Stimulated activated CD4-positive, alpha-beta T cell treated with anti-CD3 and anti-CD28 coated beads, Interleukin-15, amount 100 ng/mL, for 1 hour (primary cell): ENCODE measurements at places on chromosomes 11 and 22.

GRCh38 chr11:94938095-94939055 is 35.0 kb downstream of the CWC15 start:
- no peak for DNase-seq

DNA sequence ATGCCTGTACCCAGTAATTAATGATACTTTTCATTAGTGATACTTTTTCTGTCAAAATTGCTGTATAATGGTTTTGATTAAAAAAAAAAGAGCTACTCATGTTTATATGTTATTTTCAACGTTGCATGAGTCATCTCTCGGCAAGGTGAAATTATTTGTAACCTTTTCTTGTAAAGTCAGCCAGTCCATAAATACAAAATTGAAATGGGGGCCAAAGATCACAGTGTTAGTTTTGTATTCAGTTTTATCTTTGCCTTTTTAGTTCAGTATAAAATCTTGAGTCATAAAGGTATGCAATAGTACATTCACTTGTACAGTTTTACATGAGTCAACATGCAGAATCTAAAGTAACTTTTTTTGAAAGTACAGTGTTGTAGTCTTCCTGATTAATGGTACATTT is 4.3 kb downstream of the ARHGEF12 start:
- DNase-seq = no peak

DNA sequence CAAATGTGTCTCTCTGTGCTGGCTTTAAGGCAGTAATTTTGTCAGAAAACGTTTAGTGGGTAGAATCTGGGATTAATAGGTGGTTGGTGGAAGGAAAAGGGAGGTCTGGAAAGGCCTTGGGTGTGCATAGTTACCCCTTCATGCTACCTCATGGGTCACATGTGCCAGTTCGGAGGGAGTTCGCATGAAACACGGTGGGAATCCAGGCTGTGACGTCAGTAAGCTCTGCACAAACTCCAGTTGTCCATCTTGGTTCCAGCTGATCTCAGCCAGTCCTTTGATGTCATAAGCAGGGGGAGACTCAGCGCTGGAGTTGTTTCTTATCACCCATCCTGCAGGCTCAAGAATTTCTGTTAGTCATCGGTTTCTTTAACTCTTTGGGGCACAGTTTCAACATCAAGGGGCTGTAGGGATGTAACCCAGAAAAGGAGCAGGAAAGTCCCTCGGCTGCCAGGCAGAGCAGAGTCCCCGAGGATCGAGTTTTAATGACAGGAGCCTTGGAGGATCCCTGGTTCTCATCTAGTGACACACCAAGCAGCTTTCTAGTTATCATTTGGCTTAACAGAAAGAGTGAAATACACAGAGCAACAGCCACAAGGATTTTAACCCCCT is 28.9 kb downstream of the MOV10L1 start:
- DNase-seq = no peak

DNA sequence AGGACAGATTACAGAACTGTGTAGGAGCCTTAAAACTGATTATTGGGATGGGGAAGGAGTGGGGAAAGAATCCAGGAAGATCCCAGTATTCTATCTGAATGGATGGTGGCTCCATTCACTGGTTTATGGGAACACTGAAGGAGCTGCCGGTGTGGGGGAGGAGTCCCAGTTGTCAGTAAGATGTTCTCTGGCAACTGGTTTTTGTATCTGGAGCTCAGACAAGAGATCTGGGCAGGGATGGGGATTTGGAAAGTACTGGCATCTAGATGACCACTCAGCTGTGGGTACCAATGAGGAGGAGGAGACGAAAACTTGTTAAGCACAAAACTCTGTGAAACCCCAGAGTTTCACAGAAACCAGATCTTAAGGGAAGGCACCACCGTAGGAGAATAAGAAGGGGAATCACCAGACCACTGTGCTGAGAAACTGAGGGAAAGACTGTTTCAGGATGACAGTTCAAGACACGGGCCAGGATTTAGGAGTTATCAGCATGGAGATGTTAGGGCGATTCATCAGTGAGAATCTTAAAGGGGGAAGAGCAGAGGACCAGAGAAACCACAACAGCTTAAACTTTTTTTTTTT is 28.1 kb downstream of the LDLRAD3 start:
- DNase-seq = no peak

- DNase-seq = no peak
Measured at GRCh38 chr11:26028393-26028911, 303.5 kb upstream of the ANO3 start.

GRCh38 chr22:47013861-47014635 is 251.6 kb downstream of the TBC1D22A start:
- DNase-seq = no peak

DNA sequence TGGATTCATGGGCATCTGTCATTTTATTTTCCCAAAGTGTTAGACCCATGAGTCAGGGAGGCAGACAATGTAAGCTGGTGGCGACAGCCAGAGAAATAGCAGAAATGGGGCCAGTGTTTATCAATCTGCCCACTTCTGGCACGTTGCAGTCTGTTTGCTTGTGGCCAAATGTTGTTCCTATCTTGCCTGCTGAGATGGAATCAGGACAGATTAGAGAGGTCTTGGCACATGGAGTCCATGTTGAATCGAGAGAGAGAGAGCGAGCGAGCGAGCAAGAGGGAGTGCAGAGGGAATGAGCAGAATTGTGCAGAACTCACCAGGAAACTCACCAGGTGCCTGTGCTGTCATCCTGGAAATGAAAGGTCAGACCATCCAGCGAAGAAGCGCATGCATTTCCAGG is 21.9 kb upstream of the PARVG start:
- DNase-seq = no peak

DNA sequence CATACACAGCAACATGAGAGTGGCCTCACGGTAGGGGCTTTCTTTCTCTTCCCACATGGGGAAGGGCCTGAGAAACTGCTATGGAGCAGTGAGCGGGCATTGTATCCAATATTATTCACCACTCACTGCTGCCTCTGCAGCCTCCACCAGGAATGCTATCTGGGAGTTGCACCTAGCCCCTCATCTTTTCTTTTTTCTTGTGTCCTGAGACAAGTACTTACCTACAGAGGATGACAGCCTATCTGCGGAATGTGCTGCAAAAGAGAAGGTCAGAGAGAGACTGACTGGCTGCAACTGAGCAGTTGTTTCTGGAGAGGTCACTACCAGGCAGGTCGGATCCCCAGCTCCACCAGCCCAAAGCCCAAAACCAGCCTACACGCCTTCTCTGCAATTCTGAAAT is 52.1 kb upstream of the HTATIP2 start:
- no peak for DNase-seq

DNA sequence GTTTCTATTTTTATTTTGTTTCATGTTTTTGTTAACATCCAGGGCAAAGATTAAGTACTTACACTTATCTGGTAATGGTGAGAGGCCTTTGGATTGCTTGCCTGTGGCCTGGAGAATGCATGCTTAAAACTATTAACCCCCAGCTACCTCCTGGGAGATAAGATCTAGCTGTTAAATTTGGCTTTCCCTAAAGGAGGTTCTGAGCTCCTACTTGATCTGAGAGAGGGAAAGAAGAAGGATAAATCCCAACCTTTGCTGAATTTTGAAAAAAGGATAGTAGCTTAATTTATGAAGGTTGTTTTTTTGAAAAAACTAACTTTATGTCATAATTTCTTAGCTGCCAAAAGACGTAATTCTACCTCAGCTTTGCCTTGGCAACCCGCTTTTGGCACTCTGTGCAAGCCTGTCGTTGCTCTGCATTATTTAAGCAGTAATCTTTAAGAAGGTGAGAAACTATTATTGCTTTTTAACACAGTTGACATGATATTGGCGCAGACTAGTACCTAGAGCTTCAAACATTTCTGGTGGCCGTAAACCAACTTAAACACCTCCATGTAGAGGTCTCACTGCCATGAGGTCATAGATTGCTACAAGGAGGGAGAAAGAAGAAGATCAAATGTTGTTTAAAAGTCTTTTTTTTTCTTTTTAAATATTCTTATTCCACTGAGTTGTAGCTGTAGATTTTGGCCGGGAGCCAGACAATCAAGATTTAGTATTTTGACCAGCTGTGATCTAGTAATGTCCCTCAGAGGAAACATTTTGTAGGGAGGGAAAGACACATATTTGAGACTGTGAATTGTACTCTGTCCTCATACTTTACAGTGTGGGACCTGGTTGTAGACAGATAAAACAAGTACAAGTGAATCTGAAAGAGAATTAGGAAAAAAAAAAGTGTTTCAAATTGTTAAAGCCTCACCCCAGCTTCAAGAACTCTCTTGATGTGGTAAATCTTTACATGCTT is 74.4 kb downstream of the WNT11 start:
- no peak for DNase-seq

- DNase-seq = no peak
Measured at GRCh38 chr11:111633248-111633647, 31.0 kb downstream of the SIK2 start.

- DNase-seq = no peak
Measured at GRCh38 chr11:60634126-60634525, 65.3 kb upstream of the MS4A8 start.

DNA sequence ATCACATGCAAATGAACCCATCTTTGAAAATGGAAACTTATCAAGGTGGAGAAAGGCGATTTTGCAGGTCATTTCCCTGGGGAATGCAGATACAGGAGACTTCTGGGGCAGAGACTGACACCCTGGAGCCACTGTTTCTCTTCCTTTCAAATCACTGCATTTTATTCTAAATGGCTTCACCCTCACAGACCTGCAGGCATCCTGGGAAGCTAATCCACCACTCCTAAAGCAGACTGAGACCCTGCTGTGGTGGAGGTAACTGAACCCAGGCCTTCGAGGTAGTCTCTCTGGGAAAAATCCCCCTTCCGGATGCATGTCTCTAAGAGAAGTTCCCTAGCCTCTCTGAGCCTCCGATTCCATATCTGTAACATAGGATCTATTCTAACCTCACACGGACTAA is 20.9 kb upstream of the CSNK2A3 start:
- no peak for DNase-seq

DNA sequence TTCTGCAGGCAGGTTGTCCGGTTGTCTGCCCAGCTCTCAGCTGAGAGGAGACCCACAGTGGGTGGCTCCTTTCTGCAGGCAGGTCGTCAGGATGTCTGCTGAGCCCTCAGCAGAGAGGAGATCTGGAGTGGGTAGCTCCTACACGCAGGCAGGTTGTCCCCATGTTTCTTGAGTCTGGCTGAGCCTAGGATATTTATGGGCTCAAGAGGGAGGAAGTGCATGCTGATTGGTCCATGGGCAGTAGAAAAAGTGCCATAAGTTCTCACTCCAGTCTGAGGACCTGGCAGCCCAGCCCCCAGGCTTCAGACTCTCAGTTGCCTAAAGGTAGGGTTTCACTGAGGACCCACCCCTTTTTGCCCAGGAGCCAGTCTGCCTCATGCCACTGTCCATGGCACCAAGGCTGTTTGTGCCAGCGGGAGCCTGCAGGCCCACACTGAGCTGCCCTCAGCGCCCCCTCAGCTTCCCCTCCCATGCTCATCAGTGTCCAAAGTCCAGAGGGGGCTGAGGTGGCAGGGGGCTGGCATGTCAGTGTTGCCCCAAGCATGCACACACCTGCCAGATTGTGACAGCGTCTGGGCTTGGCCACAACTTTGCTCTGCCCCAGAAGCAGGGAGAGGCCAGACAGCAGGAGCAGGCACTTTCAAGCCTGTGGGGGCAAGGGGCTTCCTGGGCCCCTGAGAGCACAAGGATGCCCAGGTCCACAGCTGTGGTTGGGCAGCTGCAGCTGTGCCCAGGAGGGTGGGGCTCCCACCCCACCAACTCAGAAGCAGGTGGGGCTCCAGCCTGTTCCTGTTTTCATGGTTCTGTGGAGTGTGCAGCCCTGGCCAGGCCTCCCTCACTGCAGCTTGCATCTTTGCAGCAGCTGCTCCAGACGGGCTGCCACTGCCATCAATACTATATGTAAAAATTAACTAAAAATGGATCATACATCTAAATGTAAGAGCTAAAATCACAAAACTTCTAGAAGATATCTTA is 3.8 kb upstream of the RNF141 start:
- DNase-seq = no peak

DNA sequence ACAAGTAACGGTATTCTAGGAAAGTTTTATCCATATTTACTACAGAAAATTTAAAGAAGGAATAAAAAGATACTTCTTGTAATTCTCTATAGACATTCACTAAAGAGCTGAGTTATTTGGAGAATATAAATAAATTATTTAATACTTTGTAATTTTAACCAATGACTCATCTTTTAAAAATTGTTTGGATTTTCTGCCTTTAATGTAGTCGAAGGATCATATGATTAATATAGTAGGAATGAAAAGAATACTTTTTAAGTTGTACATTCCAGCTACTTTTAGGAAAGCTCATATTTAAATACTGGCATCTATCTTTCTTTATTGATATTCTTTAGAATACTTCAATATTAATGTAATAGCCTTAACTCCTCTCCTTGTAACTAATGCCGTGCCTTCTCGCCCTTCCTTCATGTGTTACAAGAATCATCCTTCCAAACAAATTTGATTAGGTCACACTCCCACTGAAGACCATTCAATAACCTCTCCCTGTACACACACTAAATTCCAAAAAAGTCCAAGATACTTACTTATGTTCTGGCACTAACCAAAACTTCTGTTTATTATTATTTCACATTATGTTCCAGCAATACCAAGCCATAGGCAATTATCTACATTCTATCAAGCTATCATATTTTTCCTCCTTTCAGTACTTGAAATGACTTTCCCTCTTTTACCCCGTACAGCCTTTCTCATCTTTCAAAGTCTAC is 501.9 kb downstream of the CNTN5 start:
- no peak for DNase-seq

- no peak for DNase-seq
Measured at GRCh38 chr22:38860283-38861169, 11.5 kb downstream of the CBX6 start.

- DNase-seq = no peak
Measured at GRCh38 chr11:71999798-72000197, 1.1 kb downstream of the IL18BP start.

DNA sequence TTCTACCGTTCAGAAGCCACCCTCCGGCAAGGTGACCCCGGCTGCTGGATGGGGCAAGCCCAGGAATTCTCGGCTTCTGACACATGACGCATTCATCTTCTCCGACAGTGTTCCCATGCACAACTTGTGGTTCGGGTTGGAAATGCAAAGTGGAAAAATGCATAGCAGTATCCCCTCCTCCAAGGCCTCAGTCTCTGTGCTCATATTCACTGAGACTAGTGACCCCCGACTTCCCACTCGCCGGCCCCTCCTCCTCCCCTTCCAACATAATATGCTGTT is 70.0 kb upstream of the NTM start:
- no peak for DNase-seq
